ENCODE measurements at places on chromosomes 7 and 10. TPM values are rescaled to one million over a fixed set of nuclear protein-coding genes. Genes with fewer than 3 reads are reported as not detected.
A peak's percentile ranks its signal among the peaks of the same experiment; 100 is the strongest.

- no peaks in the 10 kb centered on the region for H3K36me3 ChIP-seq
- no peak for DNase-seq
- H3K4me3 ChIP-seq: no peak overlapping the region
- H3K4me1 ChIP-seq: no peaks in the 10 kb centered on the region
- H3K27ac ChIP-seq: no peak overlapping the region
These were observed 267.9 kb downstream of the MAGI2 start for GRCh38 chr7:79185605-79186004.

The CYP2C9 gene
- not detected for total RNA-seq

The ICA1 gene
- 0.62 TPM for total RNA-seq

The ARHGAP22 gene
- not detected for total RNA-seq

The LMOD2 gene
- total RNA-seq: not detected

The ATRNL1 gene
- 0.26 TPM for total RNA-seq

GRCh38 chr10:31947144-31947926, 18.7 kb upstream of the ARHGAP12 start:
- no peaks in the 10 kb centered on the region for H3K36me3 ChIP-seq
- H3K27me3 ChIP-seq: peaks cover 2% of the 10 kb centered on the region
- H3K27ac ChIP-seq: no peak overlapping the region
- peaks cover 1% of the 10 kb centered on the region for H3K4me1 ChIP-seq
- DNase-seq: no peak

GRCh38 chr7:148850564-148850963, 33.5 kb downstream of the EZH2 start:
- peaks cover 52% of the 10 kb centered on the region for H3K4me1 ChIP-seq
- no peaks in the 10 kb centered on the region for H3K27me3 ChIP-seq
- DNase-seq: no peak
- H3K36me3 ChIP-seq: peaks cover 9% of the 10 kb centered on the region
- H3K27ac ChIP-seq: no peak overlapping the region

DNA sequence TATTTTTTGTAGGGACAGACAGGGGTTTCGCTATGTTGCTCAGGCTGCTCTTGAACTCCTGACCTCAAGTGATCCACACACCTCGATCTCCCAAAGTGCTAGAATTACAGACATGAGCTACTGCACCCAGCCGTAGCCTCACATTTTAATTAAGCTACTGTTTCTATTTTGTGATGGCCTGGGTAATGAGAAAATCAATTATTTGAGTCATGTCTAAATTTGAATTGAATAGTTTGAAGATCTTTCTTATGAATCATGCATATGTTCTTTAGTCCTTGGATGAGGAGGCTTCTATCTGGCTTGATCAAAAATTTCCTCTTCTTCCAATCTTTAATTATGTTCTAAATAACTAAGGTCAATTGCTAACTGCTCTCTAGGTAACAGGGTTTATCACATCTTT, 175.0 kb downstream of the REEP3 start:
- no peaks in the 10 kb centered on the region for H3K36me3 ChIP-seq
- H3K4me1 ChIP-seq: peaks cover 7% of the 10 kb centered on the region
- H3K27me3 ChIP-seq: no peaks in the 10 kb centered on the region
- H3K27ac ChIP-seq: no peak overlapping the region
- DNase-seq: no peak
- no peak overlapping the region for H3K4me3 ChIP-seq

The CPN1 gene
- not detected for total RNA-seq

DNA sequence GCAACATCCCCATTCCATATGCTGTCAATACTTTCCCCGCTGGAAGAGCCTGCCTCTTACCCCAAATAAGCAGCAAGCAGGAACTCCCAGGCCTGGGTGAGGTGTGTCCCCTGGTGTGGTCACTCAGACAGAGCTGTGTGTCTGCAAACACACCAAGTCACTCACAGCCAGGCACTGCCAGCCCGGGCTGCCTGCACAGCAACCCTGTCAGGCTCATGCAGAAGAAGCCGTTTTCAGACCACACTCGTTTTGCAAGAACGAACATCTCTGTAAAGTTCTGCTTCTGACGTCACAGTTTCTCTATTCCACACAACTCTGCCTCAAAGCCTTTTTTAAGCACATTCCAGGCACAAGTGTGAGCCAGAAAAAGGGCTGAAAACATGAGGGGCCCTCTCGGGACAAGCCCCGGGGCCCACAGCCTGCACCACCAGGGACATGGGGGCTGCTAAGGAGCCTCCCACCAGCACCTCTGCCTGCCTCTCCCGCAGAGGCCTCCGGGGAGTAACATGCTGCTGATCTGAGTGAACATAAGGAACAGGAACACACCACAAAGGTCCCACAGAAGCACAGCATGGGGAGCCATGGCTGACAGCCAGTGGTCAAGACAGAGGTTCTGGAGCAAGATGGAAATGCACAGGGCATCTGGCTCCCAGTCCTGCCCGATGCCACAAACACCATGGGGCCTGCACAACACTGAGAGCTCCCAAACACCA, 11.4 kb downstream of the PTPRN2 start:
- no peaks in the 10 kb centered on the region for H3K36me3 ChIP-seq
- H3K27ac ChIP-seq: no peak overlapping the region
- H3K4me3 ChIP-seq: no peak overlapping the region
- DNase-seq: no peak
- no peaks in the 10 kb centered on the region for H3K4me1 ChIP-seq
- peaks cover 7% of the 10 kb centered on the region for H3K27me3 ChIP-seq

DNA sequence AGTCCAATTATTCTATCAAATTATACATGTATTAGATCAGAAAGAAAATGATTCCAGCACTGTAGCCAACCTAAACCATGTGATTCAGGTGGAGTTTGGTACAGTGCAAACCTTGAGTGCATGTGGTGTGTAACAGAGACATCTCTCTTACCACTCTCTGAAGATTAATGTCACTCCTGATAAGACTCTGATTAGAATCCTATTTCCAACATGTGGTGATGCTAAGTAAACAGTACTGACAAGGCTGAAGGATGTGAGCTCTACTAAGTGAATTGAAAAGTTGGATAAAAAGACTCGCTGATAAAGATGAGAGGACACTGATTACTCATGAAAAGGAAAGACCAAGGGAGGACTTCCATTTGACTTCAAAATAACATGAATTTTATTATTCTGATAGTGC, 232.0 kb downstream of the SDK1 start:
- H3K27me3 ChIP-seq: no peaks in the 10 kb centered on the region
- no peaks in the 10 kb centered on the region for H3K4me1 ChIP-seq
- no peak overlapping the region for H3K4me3 ChIP-seq
- no peak overlapping the region for H3K27ac ChIP-seq
- no peaks in the 10 kb centered on the region for H3K36me3 ChIP-seq

DNA sequence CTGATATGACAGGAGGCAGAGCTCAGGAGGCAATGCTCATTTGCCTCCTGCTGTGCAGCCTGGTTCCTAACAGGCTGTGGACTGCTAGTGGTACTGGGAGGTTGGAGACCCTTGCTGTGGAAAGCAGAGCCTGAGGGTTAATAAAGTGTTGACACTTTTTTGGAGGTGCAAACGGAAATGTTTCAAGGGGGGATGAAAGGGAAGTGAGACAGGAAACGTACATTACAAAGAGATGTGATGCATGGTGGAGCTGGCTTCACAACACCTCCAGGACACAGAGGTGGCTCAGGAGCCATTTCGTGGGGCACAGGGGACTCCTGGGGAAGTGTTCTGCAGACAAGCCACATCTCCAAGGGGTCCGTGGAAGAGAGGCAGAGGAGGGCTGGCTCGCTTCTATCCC, 137.6 kb upstream of the SVIL start:
- H3K4me1 ChIP-seq: peaks cover 5% of the 10 kb centered on the region
- DNase-seq: no peak
- H3K27me3 ChIP-seq: peaks cover 7% of the 10 kb centered on the region

DNA sequence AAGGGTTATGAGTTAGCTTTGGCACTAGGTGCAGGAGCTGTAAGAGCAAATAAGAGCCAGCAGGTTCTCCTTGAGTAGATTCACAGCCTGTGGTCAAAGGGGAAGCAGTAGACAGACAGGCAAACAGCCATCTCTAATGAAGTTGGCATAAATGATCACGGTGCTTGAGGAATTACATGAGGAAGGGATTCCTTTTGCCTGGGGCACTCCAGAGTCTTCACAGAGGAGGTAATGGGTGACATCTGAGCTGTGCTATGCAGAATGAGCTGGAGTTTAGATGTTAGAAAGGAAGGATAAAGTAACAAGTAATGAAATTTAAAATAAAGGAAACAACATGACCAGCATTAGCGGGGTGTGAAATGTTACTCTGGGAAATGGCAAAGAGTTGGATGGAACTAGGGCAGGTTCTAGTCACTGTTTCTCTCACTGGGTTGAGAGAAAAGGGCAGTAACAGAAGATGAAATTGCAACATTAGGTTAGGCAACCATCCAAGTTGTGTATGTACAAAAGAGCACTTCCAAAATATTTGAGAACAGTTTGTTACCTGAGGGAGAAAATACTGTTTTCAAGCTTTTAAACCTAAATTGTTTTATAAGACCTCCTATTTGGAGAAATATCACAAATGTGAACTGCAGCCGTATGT, 613.8 kb downstream of the PHTF2 start:
- H3K27ac ChIP-seq: no peak overlapping the region
- H3K36me3 ChIP-seq: no peaks in the 10 kb centered on the region
- H3K27me3 ChIP-seq: no peaks in the 10 kb centered on the region
- H3K4me3 ChIP-seq: no peak overlapping the region
- DNase-seq: no peak
- no peaks in the 10 kb centered on the region for H3K4me1 ChIP-seq

The GIMAP4 gene
- 62.7 TPM for total RNA-seq

The CDC14C gene
- not detected for total RNA-seq

- H3K27ac ChIP-seq: no peak overlapping the region
- H3K4me3 ChIP-seq: no peak overlapping the region
- no peaks in the 10 kb centered on the region for H3K4me1 ChIP-seq
- no peaks in the 10 kb centered on the region for H3K36me3 ChIP-seq
These were observed 610.5 kb downstream of the ACTR3B start for GRCh38 chr7:153370092-153370491.

DNA sequence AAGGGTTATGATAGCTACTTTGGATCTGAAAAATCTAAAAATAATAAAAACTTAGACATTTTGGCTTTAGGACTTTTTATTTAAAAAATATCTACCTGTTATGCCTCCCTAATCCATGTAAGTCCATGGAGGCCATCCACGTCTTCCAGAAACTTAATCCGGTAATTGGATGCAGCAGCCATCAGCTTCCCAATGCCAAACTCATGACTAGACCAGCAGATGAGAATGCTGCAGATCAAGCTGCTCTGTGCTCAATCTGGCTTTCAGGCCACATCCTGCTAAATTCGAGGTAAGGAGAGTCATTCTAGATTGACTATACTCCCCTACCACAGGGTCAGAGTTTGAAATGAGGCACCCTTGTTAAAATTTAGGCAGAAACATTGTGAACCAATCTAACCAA, 168.5 kb upstream of the TCERG1L start:
- no peaks in the 10 kb centered on the region for H3K27me3 ChIP-seq
- no peak overlapping the region for H3K27ac ChIP-seq
- no peak overlapping the region for H3K4me3 ChIP-seq
- no peaks in the 10 kb centered on the region for H3K36me3 ChIP-seq
- no peak for DNase-seq
- H3K4me1 ChIP-seq: no peaks in the 10 kb centered on the region

The SPDYE3 gene
- not detected for total RNA-seq

GRCh38 chr10:10513067-10513466, 504.6 kb upstream of the CELF2 start:
- H3K27me3 ChIP-seq: peaks cover 1% of the 10 kb centered on the region
- DNase-seq: no peak
- H3K4me3 ChIP-seq: no peak overlapping the region
- no peaks in the 10 kb centered on the region for H3K36me3 ChIP-seq
- H3K4me1 ChIP-seq: no peaks in the 10 kb centered on the region

The LEP gene
- total RNA-seq: not detected

DNA sequence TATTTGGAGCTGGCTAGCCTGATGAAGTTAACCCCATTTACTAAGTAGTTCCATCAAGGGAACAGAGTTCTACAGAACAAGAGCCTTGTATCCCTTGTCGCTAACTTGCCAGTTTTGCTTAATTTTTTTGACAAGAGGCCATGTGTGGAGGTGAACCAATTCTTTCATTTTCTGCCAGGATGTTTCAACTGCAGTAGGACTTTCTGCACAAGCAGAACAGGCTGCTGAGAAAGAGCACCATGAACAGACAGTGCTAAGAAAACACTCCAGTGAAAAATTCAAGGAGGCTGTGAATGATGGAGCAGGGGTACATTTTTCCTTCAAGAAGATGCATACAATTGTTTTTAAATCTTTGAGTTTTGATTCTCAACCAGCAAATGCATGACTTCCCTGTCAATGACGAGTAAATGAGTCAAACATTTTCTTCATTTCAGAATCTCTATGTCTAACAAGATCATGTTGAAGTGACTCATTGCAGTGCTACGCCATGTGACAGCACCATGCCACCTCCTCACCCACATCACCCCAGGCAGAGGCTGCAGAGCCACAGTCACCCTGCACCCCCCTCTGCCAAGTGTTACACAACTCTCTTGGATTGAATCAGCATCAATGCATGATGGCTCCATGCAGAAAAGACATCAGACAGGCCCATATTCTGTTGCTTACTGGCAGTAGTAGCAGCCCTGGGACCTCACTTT, 193.1 kb downstream of the COBL start:
- H3K27ac ChIP-seq: peak overlapping the region; percentile 78
- peaks cover 2% of the 10 kb centered on the region for H3K36me3 ChIP-seq
- H3K4me3 ChIP-seq: no peak overlapping the region
- no peaks in the 10 kb centered on the region for H3K27me3 ChIP-seq

The CDH23 gene
- total RNA-seq: 1.3 TPM

DNA sequence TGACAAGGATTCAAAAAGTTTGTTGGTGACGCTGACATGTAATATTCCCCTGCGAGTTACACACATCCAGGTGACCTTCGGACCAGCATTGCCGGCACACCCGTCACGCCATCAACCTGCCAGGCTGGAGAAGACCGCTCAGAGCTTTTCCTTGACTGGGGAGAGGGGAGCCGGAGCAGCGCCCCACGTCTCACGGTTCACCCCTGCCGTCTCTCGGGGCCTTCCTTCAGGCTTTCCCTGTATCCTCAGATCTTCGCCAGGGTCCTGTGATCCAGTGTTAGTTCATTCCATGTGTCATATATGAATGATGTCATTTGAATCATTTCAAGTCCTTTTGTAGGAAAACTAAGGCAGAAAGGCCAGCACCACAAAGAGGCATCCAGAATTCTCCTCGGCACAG, 127.8 kb downstream of the MGMT start:
- no peaks in the 10 kb centered on the region for H3K4me1 ChIP-seq
- no peak for DNase-seq
- H3K27ac ChIP-seq: no peak overlapping the region
- no peaks in the 10 kb centered on the region for H3K27me3 ChIP-seq
- no peaks in the 10 kb centered on the region for H3K36me3 ChIP-seq

The NDUFA5 gene
- 62.1 TPM for total RNA-seq

GRCh38 chr10:31157123-31158010, 125.7 kb upstream of the ZNF438 start:
- H3K27ac ChIP-seq: no peak overlapping the region
- H3K27me3 ChIP-seq: peaks cover 11% of the 10 kb centered on the region
- peak; percentile 51 for DNase-seq
- H3K4me1 ChIP-seq: no peaks in the 10 kb centered on the region

DNA sequence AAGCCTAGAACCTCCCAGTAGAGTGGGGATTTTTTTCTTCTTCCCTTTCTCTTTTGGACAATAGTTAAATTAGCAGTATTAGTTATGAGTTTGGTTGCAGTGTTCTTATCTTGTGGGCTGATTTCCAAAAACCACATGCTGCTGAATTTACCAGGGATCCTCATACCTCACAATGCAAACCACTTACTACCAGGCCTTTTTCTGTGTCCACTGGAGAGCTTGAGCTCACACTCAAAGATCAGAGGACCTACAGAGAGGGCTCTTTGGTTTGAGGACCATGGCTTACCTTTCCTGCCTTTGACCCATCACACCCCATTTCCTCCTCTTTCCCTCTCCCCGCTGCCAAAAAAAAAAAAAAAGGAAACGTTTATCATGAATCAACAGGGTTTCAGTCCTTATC, 5.4 kb downstream of the OPN1SW start:
- H3K4me3 ChIP-seq: no peak overlapping the region
- H3K27me3 ChIP-seq: no peaks in the 10 kb centered on the region
- H3K4me1 ChIP-seq: no peaks in the 10 kb centered on the region

The ZNF775 gene
- total RNA-seq: 5.5 TPM
